Uterus (tissue), 4 donors: ENCODE measurements at places on chromosomes 7 and 10. TPM values are rescaled to one million over a fixed set of nuclear protein-coding genes. Genes with fewer than 3 reads are reported as not detected.

DNA sequence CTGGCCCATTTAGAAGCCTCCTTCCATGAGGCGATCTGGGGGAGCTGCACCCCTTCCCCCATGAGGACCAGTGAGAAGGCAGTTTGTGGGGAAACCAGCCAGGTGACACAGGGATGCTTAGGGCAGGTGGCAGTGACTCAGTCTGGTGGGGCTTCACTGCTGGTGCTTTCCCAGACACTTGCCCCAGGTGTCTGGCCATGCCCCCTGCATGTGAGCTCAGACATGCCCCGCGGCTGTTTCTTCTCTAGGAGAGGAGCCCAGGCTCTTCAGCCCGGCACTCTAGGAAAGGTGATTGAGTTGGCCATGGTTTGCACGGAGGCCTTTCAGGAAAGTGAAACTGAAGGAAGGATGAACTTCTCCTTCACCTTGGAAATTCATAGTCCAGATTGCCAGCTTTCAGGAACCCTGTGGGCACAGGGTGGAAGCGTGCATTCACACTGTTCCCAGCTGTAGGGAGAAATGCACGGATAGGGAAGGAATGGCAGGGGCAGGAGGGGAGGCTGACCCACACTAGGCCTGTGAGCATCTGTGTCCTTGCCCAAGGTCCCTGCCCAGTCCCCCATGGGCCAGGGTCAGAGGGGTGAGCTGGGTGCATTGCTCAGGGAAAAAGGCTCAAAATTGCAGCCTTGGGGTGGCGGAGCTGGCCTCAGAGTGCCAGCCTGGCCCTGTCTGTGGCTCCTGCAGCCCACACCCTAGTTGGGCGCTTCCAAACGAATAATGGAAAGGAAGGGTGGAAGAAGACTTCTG lies 359.1 kb downstream of the GLRX3 start:
- no peaks in the 10 kb centered on the region for H3K27me3 ChIP-seq
- no peak overlapping the region for H3K4me3 ChIP-seq
- no peak overlapping the region for H3K27ac ChIP-seq
- H3K4me1 ChIP-seq: no peaks in the 10 kb centered on the region

- no peak overlapping the region for H3K4me3 ChIP-seq
- no peaks in the 10 kb centered on the region for H3K27me3 ChIP-seq
- no peak for DNase-seq
- H3K36me3 ChIP-seq: no peaks in the 10 kb centered on the region
These were observed 197.7 kb upstream of the POT1 start for GRCh38 chr7:125127304-125127703.

- H3K27me3 ChIP-seq: no peaks in the 10 kb centered on the region
- H3K4me3 ChIP-seq: no peak overlapping the region
- H3K36me3 ChIP-seq: no peaks in the 10 kb centered on the region
- DNase-seq: no peak
These were observed 103.1 kb upstream of the PCBD1 start for GRCh38 chr10:70991140-70992124.

DNA sequence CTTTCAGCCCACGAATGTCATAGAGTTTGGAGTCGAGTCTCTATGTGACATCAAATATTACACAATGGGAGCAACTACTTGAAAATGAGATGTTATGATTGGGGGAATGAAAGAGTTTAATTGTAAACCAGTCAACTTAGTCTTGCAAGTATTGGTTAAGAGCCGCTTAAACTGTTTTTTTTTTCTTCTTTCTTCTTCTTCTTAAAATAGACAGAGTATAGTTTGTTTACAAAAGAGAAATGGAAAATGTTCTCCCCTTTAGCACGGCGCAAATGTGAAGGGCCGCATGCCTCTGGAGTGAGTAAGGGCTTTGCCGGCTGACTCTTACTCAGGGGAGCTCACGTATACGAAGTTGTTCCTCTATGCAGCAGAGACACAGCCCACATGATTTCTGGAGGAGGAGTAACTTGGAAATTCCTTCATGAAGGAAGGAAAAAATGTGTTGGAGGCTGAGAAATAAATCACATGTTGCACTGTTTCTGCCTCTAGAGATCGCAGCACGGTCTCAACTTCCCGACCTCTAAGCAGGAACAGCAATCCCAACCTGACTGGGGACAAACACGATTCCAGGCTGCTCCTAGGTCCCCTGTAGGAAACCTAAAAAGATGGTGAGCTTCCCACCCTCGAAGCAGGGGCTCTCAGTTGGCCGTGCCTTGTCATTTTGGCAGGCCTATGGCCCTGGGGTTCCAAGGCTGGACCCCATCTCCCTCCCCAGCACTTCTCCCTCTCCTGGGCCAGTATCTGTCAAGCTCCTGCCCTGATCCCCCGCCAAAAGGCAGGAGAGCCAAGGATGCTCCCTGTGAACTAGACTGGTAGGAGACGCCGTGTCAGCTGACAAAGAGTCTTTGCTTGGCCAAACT lies 44.8 kb downstream of the MYOF start:
- no peaks in the 10 kb centered on the region for H3K36me3 ChIP-seq
- H3K4me1 ChIP-seq: peaks cover 19% of the 10 kb centered on the region
- no peaks in the 10 kb centered on the region for H3K27me3 ChIP-seq
- H3K4me3 ChIP-seq: peak overlapping the region; percentile 10
- peak; percentile 80 for DNase-seq

- H3K27me3 ChIP-seq: no peaks in the 10 kb centered on the region
- no peak overlapping the region for H3K27ac ChIP-seq
- DNase-seq: no peak
- H3K4me1 ChIP-seq: no peaks in the 10 kb centered on the region
- no peak overlapping the region for H3K4me3 ChIP-seq
These were observed 58.1 kb downstream of the CCDC186 start for GRCh38 chr10:114115661-114116445.

DNA sequence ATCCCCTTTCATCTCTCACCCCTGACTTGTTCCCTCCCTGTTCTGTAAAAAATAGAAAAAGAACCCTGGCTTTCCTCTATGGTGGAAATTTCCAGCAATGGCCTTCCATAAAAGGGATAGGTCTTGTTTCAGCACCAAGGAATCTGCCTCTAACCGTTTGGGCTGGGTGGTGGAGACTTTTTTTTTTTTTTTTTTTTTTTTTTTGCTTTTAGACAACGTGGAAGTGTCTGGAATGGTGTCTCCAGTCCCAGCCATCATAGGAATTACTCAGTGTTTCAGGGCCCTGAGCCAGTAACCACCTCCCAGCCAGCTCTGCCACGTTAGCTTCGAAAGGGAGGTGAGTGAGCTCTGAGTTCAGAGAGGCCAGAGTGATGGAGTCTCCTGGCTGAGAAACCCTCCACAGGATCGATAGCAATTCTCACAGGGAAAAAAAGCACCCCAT lies 97.3 kb upstream of the COL1A2 start:
- no peaks in the 10 kb centered on the region for H3K36me3 ChIP-seq
- H3K4me1 ChIP-seq: no peaks in the 10 kb centered on the region
- H3K27me3 ChIP-seq: no peaks in the 10 kb centered on the region
- no peak overlapping the region for H3K4me3 ChIP-seq
- peak; percentile 88 for DNase-seq

- H3K27me3 ChIP-seq: no peaks in the 10 kb centered on the region
- DNase-seq: no peak
- no peak overlapping the region for H3K4me3 ChIP-seq
These were observed 522.0 kb upstream of the LRRN3 start for GRCh38 chr7:110568932-110569331.

DNA sequence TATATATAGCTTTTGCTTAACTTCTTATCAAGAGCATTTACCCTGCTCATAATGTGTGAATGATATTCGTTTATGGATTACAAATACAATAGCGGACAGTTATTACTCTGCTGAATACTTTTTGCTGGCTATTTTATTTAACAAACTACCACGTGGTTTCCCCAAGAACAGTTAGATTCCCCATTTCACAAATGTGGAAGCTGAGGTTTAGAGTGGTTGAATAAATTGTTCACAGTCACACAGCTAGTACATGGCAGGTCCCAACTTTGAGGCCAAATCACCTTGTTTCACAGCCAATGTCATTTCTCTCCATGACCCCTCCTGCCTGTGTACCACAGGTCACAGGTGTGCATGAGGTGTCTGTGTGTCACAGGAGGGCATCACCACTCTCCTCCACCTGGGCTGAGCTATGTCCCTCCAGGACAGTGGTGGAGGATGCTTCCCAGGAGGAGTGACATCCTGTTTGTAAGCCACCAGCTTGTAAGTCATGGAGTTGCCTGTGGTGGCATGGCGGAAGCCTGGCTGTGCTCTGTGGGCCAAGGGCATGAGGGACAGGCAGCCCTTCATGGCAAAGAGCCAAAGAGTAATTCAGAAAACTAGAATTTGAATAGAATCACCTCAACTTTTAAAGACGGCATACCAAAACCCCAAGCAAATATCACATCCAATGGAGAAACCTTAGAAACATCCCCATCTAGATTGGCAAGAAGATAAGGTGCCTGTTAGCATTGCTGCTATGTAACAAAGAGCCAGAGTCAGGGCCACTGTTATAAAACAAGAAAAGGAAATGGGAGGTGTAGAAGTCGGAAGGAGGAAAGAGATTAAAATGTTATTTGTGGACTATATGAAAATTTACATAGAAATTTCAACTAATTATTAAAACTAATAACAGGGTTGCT lies 51.9 kb downstream of the AOC1 start:
- no peak for DNase-seq
- no peaks in the 10 kb centered on the region for H3K36me3 ChIP-seq
- no peak overlapping the region for H3K4me3 ChIP-seq
- H3K4me1 ChIP-seq: peaks cover 4% of the 10 kb centered on the region
- H3K27me3 ChIP-seq: no peaks in the 10 kb centered on the region

DNA sequence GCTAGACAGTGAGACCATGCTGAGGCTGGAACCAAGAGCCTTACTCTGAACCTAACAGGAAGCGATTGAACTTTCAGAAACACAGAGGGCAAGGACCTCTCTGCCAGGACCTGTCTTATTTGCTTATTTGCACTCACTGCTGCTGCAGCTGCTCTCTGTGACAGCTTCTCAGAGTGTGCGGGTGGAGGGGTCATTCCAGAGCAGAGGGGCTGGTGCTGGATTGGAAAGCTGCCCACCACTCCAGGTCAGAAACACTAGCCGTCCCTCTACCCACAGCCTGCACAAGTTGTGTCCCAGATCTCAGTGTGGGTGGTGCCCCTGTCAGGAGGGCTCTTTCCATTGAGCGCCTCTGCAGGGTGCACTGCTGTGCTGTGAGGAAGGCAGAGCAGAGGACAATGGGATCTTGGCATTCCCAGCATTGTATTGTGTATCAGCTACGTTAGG lies 126.2 kb downstream of the CCNY start:
- H3K27ac ChIP-seq: peak overlapping the region; percentile 36
- H3K36me3 ChIP-seq: no peaks in the 10 kb centered on the region
- DNase-seq: no peak
- peaks cover 5% of the 10 kb centered on the region for H3K4me1 ChIP-seq
- no peaks in the 10 kb centered on the region for H3K27me3 ChIP-seq

DNA sequence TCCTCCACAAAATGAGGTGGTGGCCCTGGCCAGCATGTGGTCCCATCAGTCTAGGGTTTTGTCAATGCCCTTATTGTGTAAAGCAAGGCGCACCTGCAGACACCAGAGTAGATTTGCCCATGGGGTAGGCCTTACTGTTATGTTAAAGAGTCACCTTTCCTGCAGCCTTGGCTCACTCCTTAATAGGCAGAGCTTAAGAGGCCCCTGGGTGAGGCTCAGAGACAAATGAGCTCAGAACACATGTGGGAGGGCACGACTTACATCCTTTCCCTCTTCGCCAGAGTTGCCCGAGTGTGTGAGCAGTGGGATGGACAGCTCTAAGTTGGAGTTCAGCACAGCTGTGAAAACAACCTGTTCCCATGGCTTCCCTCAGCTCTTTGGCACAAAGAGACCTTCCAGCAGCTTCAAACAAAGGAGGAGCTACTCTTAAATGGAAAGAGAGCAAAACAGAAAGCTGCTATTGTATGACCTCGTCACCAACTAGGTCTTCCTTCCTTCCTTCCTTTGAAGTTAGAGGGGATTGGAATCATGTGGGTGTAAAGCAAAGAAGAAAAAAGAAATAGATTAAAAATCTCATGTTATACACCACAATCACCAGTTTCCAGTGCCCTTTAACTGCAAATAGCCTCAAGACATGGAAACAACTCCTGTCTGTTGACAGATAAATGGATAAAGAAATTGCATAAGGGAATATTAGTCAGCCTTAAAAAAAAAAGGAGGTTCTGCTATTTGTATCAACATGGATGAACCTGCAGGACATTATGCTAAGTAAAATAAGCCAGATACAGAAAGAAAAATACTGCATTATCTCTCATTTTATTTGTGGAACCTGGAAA lies 11.9 kb upstream of the XPNPEP1 start:
- H3K27me3 ChIP-seq: no peaks in the 10 kb centered on the region
- no peaks in the 10 kb centered on the region for H3K36me3 ChIP-seq
- DNase-seq: no peak
- no peak overlapping the region for H3K4me3 ChIP-seq

GRCh38 chr10:112763916-112764520 lies 186.0 kb upstream of the TCF7L2 start:
- no peaks in the 10 kb centered on the region for H3K27me3 ChIP-seq
- H3K27ac ChIP-seq: no peak overlapping the region
- H3K4me1 ChIP-seq: no peaks in the 10 kb centered on the region
- H3K36me3 ChIP-seq: no peaks in the 10 kb centered on the region

The ANXA11 gene
- total RNA-seq: 55.0 TPM

The SEMA3E gene
- 3.3 TPM for total RNA-seq

The GPR85 gene
- not detected for total RNA-seq

The SUN3 gene
- not detected for total RNA-seq

The SPAM1 gene
- not detected for total RNA-seq

The SPACDR gene
- total RNA-seq: 1.4 TPM

The PDE1C gene
- total RNA-seq: 11.5 TPM
